ENCODE measurements at places on chromosomes 1 and 21.

GRCh38 chr1:230153641-230154296 lies 86.7 kb downstream of the GALNT2 start:
- DNase-seq = no peak

- no peak for DNase-seq
Observed at GRCh38 chr1:6623269-6623965, 1.3 kb upstream of the THAP3 start.

- DNase-seq = no peak
Observed at GRCh38 chr21:42465008-42465802, 30.8 kb downstream of the RSPH1 start.

- no peak for DNase-seq
Observed at GRCh38 chr1:7620196-7620595, 150.9 kb upstream of the VAMP3 start.

DNA sequence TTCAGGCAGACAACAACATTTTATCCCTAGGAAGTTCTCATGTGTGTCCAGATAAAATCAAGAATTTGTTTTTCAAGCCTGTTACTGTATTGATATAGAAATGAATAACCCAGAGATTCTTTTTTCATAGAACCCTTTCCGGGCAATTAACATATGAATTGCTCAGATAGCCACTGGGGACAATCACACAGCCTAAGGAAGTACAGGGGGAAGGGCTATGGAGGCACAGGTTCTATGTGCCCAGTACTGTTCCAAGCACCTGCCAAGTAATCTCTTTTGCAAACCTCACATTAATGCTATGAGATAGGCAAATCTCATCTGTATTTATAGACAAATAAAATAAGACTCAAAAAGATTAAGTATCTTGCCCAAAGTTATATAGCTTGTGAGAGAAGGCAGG lies 84.9 kb downstream of the NTNG1 start:
- DNase-seq = peak; percentile 56

GRCh38 chr1:213385806-213386324 lies 334.8 kb downstream of the RPS6KC1 start:
- DNase-seq = no peak

DNA sequence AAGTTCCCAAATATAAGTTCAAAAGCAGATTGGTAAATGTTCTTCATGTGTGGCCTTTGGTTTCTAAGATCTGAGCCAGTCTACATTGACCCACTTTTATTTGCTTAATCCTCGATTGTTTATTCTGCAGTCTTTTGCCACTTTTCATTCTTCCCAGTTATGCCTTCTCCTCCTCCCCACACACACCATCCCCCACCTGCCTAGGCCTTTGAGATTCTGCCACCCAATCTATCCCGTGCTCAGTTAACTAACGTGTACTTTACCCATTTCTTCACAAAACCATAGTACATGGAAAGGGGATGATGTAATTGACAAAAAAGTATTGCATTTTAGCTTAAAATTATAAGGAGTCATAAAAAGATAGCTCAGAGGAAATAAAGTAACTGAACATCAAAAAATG lies 3.7 kb downstream of the CFH start:
- DNase-seq = no peak

DNA sequence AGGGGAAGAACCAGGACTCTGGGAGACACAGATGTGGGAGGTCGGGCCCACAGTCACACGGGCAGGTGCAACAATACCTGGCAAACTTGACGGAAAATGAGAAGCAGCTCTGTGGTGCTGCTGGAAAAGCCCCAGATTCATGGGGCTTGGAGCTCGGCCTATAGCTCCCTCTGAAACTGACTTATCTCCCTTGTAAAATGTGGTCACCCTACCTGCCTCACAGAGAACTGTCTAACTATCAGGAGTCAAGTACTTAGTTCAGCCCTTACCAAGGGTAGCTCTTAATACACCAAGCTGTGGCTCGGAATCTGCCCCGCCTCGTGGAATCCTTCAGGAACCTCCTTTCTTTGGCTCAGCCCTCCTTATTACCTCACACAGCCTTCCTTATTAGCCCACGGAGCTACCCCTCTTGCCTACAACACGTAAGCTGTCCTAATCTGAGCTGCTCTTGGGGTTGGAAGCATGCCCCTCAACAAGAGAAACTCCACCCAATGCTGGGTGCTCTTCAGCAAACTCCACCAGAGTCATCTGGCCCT lies 68.9 kb downstream of the MRPL37 start:
- DNase-seq = no peak

GRCh38 chr1:228866468-228866867 lies 131.2 kb downstream of the RHOU start:
- no peak for DNase-seq

GRCh38 chr1:18938707-18939070 lies 17.8 kb downstream of the IFFO2 start:
- no peak for DNase-seq

DNA sequence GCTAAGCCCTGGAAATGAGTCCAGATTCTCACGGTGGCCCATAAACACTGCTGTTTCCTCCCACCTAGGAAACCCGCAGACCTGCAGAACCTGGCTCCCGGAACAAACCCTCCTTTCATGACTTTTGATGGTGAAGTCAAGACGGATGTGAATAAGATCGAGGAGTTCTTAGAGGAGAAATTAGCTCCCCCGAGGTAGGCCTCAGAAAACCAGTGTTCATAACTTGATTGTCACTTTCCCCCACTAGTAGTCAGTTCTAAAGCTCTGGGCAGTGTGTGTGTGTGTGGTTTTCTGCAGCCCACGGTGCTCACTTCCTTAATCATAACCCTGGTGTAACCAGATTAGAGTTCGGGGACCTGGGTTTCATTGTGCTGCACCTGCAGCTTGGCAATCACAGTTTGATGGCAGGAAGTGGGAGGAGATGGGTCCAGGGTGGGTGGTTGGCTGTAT lies 39.1 kb downstream of the CLIC6 start:
- no peak for DNase-seq

- peak; percentile 57 for DNase-seq
Observed at GRCh38 chr1:234214911-234215892, 158.1 kb upstream of the COA6 start.

GRCh38 chr1:205091043-205091740 lies 6.9 kb upstream of the TMEM81 start:
- no peak for DNase-seq

- DNase-seq = no peak
Observed at GRCh38 chr1:116096013-116096618, 15.1 kb upstream of the MAB21L3 start.

GRCh38 chr1:32893198-32894018 lies 7.1 kb downstream of the HPCA start:
- peak; percentile 70 for DNase-seq

DNA sequence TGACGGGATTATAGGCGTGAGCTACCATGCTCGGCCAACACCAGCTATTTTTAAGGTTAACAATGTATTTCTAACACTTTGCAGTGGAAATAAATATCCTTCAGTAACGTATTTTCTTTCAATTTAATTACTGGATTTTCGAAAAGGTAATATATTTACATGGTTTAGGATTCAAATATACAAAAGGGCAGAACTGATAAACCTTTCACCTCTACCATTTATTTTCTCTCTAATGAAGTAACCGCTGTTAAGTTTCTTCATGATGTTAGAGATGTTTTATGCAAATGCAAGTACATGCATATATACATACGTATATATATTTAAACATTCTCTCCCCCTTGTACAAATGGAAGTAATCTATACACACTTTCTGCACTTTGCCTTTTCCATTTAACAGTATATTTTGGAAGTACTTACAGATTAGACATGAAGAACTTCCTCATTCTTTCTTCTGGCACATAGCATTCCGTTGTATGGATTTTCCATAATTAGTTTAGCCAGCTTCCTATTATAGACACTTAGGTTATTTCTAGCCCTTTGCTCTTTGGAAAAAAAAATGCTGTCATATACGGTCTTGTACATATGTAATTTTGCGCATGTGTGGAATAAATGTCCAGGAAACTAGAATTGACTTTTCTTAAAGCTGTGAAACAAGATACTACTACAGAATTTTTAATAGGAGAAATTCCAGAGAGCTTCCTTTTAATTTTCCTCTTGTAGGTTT lies 14.9 kb upstream of the HJV start:
- DNase-seq = no peak

- DNase-seq = no peak
Observed at GRCh38 chr1:93679546-93679945, 2.1 kb downstream of the BCAR3 start.

GRCh38 chr1:186658999-186659398 lies 21.2 kb downstream of the PTGS2 start:
- no peak for DNase-seq

GRCh38 chr1:33880305-33880704 lies 16.4 kb downstream of the HMGB4 start:
- no peak for DNase-seq

- no peak for DNase-seq
Observed at GRCh38 chr21:45033791-45034555, 40.4 kb upstream of the ADARB1 start.

DNA sequence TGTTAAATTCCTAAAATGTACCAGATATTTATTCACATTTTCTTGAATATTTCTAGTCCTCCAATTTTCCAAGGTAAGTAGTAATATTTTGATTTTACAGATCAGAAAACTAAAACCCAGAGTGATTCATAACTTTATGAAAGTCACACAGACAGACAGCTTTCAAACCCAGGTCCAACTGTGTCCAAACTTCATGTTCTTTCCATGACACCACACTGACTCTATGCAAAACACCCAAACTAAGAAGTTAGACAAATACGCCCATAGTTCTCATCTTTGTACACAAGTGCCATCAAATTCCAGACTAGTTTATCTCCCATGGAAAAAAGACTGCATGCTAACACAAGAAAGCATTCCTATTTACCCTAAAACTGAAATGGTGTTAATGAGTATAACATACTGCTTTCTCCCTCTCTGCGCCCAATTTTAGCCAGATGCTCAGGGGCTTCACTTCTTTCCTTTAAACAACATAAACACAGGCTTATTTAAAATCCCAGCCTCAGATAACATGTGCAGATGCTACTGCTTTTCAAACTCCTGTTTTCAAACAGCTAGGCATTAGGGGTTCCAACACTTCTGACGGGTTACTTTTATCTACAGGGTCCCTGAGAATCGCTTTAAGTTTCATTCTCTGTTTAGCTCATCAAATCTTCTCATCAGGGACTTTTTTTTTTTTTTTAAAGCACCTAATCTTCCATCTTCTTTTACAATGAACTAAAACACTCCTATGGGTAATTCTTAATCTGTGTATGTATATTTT lies 44.6 kb downstream of the WASF2 start:
- no peak for DNase-seq

DNA sequence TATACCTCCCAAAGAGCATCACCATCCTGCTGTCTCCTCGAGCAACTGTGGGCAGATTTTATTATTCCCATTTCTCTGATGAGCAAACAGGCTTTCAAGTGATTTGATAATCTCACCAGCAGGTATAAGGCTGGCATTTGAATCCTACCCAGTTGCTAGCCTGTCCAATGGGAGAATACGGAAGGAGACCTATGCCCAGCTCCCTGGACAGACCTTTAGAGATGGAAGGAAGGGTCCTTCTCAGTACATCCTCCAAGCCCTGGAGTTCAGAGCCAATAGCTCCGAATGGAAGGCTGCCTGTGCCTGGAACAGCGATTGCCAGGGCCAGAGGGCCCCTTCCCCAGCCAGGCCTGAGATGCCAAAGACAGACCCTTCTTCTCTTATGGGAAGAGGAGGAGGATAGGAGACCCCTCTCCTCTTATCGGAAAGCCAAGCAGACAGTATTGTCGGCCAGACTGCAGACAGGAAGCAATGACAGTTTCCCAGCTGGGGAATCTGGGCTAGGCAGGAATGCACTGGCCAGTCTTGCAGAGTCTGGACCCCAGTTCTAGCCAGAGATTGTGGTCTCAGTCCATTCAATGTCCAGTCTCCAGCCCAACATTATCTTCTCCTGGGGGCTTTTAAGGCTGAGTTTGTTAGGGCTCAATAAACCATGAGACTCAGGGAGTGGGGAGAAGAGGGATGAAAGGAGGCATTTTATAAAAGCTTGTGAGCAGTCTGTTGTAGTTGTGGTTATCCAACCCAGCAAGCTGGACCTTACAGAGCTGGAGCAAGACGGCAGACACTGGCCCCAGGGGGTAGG lies 2.0 kb downstream of the IFFO2 start:
- no peak for DNase-seq

DNA sequence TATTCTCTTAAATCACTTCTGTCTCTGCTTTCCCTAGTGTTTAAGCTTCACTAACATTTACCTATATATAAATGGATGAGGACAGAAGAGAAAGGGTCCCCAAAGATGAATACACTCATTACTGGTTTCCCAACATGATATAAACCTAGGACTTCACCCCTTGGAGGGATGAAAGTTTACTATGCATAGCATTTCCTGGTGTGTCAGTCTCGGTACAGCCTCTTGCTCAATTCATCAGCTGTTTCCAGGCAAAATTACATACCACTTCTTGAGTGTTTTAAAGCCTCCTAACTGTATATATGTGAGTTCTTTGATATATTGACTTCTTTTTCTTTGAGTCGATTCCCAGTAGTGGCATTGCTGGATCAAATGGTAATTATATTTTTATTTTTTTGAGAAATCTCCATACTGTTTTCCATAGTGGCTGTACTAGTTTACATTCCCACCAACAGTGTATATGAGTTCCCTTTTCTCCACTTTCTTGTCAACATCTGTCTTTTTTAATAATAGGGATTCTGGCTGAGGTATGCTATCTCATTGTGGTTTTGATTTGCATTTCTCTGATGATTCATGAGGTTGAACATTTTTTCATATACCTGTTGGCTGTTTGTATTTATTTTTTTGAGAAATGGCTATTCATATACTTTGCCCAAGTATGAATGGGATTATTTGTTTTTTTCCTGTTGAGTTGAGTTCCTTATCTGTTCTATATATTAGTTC lies 259.3 kb upstream of the CACYBP start:
- DNase-seq = no peak

GRCh38 chr1:231049121-231049979 lies 9.3 kb upstream of the FAM89A start:
- no peak for DNase-seq

DNA sequence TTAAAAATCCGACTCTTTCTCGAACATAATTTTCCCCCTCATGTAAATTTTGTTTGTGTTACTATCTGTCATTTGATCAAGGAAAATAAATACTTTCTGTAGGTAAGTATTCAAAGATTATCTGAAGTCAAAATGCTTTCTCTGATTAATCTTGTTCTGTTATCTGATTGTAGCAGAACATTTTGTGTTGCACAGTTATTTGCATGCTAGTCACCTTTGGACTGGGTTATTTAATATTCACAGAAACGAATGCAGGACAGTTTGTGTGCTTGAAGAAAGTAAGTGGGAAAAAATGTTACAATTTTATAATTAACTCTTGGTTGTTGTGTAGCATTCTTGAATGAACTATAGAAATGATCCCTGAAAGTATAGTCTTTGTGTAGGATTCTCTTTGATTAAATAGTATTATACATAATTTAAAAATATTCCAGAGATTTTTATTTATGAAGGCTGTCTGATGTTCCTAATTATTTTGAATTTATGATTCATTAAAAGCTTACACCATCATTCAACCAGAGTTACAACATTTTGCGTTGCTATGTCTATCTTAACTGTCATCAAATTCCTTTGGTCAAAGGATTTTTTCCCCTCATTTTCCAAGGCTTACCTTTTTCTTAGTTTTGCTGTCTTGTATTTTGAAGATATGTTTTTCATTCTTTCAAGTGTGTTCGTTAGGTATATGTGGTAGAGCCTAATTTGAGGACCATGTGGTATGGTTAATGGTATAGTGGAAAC lies 176.6 kb downstream of the GIPC2 start:
- DNase-seq = no peak

GRCh38 chr1:232764458-232765251 lies 40.6 kb upstream of the MAP10 start:
- no peak for DNase-seq

All from NCI-H345 (cell line).